Activated T-cell treated with anti-CD3 and anti-CD28 coated beads, Interleukin-2, amount 50 U/mL, for 72 hours (primary cell): ENCODE measurements at places on chromosomes 7 and 10.
A peak's percentile ranks its signal among the peaks of the same experiment; 100 is the strongest.

GRCh38 chr10:59877191-59877671 lies 29.1 kb downstream of the CCDC6 start:
- H3K27ac ChIP-seq: peak overlapping the region; percentile 71
- no peak for DNase-seq
- peaks cover 6% of the 10 kb centered on the region for H3K36me3 ChIP-seq
- no peaks in the 10 kb centered on the region for H3K27me3 ChIP-seq
- peak overlapping the region; percentile 57 for H3K4me3 ChIP-seq

DNA sequence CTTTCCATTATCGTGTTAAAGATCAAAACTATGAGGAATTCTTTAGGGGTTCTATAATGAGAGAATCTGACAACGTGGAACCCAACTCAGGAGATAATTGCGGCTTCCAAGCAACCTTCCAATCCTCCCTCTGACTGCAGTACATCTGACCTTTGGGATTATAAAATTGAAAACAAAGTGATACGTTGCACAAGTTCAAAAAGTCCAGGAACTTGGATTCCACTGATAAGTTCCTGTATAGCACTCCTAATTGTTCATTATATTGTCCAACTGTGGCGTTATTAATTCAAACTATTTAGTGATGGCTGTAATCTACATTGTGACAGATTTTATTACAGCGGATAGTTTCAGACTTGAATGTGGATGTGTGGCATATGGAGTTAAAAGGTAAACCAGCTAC lies 15.4 kb downstream of the MALRD1 start:
- no peak for DNase-seq
- no peak overlapping the region for H3K4me3 ChIP-seq

DNA sequence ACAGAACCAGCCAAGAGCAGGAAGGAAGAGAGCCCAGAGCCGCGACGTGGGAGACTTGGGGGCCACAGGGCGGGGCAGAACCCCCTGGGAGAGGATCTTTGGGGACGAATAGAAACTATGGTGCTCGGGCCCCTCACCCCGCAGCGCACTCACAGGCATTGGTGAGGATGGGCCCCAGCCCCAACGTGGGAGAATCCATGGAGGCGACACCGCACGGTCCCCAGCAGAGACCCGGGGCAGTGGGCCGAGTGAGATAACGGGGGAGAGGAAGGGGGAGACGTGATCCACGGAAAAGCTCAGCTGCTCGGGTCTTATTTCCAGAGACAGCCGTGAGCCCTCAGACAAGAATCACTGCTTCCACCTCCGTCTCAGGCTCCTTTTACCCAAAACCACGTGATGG lies 222.4 kb downstream of the TCERG1L start:
- H3K36me3 ChIP-seq: no peaks in the 10 kb centered on the region
- peaks cover 9% of the 10 kb centered on the region for H3K4me1 ChIP-seq
- no peak overlapping the region for H3K4me3 ChIP-seq
- H3K27ac ChIP-seq: no peak overlapping the region

DNA sequence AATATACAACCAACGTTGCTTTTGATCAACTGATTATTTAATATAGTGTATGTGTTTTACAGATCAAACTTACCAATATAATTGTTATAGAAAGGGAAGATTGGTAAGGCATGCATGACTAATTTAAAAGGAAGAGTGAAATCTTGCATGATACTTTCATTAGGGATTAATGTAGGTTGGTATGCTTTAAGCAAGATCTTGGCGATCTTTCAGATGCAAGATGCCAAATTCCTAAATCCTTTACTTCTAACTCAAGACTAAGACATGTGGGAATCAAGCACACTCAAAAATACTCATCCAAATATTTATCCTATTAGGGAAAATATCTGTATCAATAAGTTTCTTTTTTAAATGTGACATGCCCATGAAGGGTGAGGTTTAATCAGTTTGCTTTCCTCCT lies 321.4 kb upstream of the MEOX2 start:
- H3K4me1 ChIP-seq: no peaks in the 10 kb centered on the region
- H3K36me3 ChIP-seq: no peaks in the 10 kb centered on the region
- no peak overlapping the region for H3K4me3 ChIP-seq
- H3K27me3 ChIP-seq: no peaks in the 10 kb centered on the region

- H3K27me3 ChIP-seq: peaks cover 17% of the 10 kb centered on the region
- peak overlapping the region; percentile 2 for H3K27ac ChIP-seq
- H3K36me3 ChIP-seq: peaks cover 7% of the 10 kb centered on the region
- H3K4me1 ChIP-seq: peaks cover 69% of the 10 kb centered on the region
Observed at GRCh38 chr10:8360814-8361509, 306.5 kb downstream of the GATA3 start.

DNA sequence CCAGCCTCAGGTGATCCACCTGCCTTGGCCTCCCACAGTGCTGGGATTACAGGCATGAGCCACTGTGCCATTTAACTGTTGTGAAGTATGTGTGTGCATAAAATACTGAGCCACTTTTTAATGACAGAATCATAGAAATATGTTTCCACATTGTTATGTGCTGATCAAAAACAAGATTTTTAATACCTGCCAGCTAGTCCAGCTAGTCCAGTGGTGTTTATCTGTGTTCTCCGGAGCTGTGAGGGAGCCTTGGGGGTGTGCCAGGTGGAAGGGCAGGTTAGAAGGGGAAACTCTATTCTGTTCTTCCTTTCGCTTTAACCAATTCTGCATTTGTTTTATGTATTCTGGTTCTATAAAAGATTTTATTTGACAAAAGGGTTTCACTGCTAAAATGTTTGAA lies 7.0 kb downstream of the FAM221A start:
- no peaks in the 10 kb centered on the region for H3K4me1 ChIP-seq
- no peak overlapping the region for H3K4me3 ChIP-seq
- H3K27ac ChIP-seq: no peak overlapping the region
- DNase-seq: no peak
- no peaks in the 10 kb centered on the region for H3K36me3 ChIP-seq

GRCh38 chr10:123101872-123102271 lies 33.9 kb upstream of the HMX3 start:
- H3K36me3 ChIP-seq: no peaks in the 10 kb centered on the region
- H3K4me3 ChIP-seq: no peak overlapping the region
- DNase-seq: no peak
- H3K27ac ChIP-seq: no peak overlapping the region

DNA sequence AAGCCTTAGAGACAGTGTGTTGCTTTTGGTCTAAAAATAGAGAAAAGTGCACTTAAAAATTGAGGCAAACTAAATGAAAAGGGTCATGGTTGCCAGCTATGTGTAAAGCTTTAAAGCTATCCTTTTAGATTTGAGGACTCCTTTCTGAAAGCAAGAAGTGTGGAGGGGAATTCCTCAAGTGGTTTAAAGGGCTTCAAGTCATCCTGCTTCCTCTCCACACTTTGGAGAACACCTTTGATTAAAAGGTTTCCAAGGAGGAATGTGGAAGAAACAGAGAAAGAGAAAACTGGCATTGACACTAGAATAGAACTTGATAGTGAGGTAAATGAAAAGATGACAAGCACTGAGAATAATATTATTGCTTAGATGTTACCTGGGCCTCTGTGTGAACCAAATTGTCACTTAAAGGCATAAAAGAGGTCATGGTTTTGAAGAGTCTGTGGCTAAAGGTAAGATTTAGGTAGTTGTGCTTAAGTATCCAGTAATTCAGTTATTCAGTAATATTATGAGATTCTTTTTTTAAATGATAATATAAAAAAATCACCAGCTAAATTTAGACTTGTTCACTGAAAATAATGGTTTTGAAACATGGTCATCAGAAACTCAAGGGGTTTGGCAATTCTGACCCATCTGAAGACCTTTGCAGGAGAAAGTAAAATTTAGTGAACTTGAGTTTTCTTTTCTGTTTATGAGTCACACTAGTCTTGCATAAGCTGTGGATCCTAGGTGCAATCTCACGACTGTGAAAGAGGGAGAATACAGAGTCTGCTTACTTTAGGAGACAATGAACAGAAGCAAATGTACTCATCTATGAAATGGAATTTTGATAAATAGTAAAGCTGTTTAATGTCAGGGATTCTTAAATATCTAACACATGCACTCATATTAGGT lies 466.0 kb downstream of the KIF20B start:
- no peak overlapping the region for H3K4me3 ChIP-seq
- peaks cover 9% of the 10 kb centered on the region for H3K27me3 ChIP-seq
- no peaks in the 10 kb centered on the region for H3K36me3 ChIP-seq
- H3K27ac ChIP-seq: no peak overlapping the region
- DNase-seq: no peak

GRCh38 chr7:64558323-64558705 lies 4.6 kb downstream of the ZNF680 start:
- no peak for DNase-seq
- H3K4me1 ChIP-seq: peaks cover 21% of the 10 kb centered on the region
- H3K36me3 ChIP-seq: peaks cover 65% of the 10 kb centered on the region
- no peaks in the 10 kb centered on the region for H3K27me3 ChIP-seq

- peaks cover 26% of the 10 kb centered on the region for H3K36me3 ChIP-seq
- H3K4me1 ChIP-seq: peaks cover 52% of the 10 kb centered on the region
- peak overlapping the region; percentile 82 for H3K27ac ChIP-seq
Observed at GRCh38 chr7:22860337-22860736, 37.7 kb upstream of the TOMM7 start.

- no peaks in the 10 kb centered on the region for H3K27me3 ChIP-seq
- H3K4me1 ChIP-seq: peaks cover 26% of the 10 kb centered on the region
- no peaks in the 10 kb centered on the region for H3K36me3 ChIP-seq
Observed at GRCh38 chr10:75129537-75129936, 18.1 kb downstream of the SAMD8 start.

DNA sequence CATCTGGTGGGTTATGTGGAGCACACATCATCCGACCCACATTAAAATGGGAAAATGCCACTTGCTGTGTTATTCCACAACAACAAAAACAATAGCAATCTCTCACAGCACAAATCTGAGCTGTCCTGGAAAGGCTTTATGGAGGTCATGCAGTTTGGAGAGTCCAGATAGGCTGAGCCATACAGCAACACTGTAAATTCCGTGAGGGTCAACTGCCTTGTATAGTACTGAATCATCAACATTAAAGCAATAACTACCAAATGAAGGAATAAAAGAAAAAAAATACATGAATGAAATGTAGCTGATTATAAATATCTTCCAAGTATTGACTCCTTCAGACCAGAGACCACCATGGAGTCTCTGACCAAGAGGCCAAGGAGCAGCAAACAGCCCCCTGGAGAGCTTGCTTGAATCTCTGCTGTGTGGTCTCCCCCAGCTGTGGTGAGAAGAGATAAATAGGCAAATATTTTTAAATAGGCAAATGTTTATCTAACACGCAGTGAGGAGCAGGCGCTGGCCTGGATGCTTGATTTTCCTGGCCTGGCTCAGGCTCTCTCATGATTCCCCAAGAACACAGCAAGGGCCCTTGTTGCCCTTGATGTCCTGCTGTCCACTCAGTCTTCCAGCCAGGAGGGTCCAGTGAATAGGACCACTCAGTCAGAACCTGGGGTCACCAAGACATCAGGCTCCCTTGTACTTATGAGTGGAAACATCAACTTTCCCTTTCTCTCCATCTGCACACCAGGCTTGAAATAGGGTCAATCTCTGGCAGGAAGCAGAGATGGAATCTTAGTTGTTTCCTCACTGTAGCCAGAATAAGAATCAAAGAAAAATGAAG lies 1021.3 kb downstream of the XPNPEP1 start:
- H3K27me3 ChIP-seq: no peaks in the 10 kb centered on the region
- H3K36me3 ChIP-seq: peaks cover 3% of the 10 kb centered on the region
- H3K27ac ChIP-seq: no peak overlapping the region
- DNase-seq: no peak
- no peak overlapping the region for H3K4me3 ChIP-seq

GRCh38 chr7:149444287-149444686 lies 16.6 kb downstream of the ZNF777 start:
- H3K4me1 ChIP-seq: peaks cover 10% of the 10 kb centered on the region
- peaks cover 16% of the 10 kb centered on the region for H3K36me3 ChIP-seq
- no peaks in the 10 kb centered on the region for H3K27me3 ChIP-seq
- no peak overlapping the region for H3K4me3 ChIP-seq
- DNase-seq: no peak

GRCh38 chr7:137958470-137959431 lies 43.1 kb downstream of the CREB3L2 start:
- peaks cover 31% of the 10 kb centered on the region for H3K4me1 ChIP-seq
- H3K27me3 ChIP-seq: no peaks in the 10 kb centered on the region
- H3K27ac ChIP-seq: peak overlapping the region; percentile 8
- peaks cover 2% of the 10 kb centered on the region for H3K36me3 ChIP-seq
- no peak for DNase-seq

DNA sequence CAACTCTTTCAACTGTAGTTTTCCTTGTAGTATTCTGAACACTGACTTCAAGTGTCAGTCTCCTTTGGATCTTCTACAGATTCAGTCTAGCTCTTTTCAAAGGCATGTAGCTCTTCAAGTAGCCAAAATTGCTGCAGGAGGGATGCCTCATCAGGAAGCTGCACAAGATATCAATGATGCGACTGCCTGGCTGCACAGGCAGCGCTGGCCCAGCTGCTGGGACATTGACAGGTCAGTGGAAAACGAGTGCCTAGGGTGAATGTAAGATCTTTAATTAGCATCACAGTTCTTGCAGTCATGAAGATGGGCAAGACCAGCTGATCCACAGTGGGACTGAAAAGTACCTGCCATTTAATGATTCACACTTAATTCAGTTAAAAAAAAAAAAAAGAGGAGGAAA lies 167.6 kb downstream of the ANK3 start:
- H3K36me3 ChIP-seq: peaks cover 5% of the 10 kb centered on the region
- no peak overlapping the region for H3K4me3 ChIP-seq
- no peaks in the 10 kb centered on the region for H3K27me3 ChIP-seq
- H3K4me1 ChIP-seq: no peaks in the 10 kb centered on the region
- no peak for DNase-seq
